ENCODE measurements at places on chromosomes 7 and 10.

DNA sequence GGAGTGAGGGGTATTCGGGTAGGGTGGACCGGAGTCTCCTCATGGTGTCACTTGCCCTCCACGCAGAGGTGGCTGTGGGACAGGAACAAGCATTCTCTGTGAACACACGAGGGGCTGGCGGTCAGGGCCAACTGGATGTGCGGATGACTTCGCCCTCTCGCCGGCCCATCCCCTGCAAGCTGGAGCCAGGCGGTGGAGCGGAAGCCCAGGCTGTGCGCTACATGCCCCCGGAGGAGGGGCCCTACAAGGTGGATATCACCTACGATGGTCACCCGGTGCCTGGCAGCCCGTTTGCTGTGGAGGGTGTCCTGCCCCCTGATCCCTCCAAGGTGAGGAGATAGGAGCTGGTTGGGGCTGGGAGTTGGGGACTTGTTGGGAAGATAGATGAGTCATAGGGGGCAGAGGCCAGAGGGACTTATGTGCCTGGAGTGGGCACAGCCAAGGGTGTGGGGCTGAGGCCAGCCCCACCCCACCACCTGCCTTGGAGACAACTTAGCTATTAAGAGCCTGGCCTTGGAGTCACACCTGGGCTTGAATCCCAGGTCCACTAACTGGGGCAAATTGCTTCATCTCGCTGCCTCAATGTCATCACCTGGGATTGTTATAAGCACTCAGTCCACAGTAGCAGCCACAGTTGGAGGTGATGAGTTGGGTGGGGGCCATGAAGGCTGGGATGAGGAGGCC, 13.9 kb downstream of the FLNC start:
- no peak for DNase-seq

- DNase-seq: no peak
These were observed 116.7 kb downstream of the TCF7L2 start for GRCh38 chr10:113066561-113067312.

DNA sequence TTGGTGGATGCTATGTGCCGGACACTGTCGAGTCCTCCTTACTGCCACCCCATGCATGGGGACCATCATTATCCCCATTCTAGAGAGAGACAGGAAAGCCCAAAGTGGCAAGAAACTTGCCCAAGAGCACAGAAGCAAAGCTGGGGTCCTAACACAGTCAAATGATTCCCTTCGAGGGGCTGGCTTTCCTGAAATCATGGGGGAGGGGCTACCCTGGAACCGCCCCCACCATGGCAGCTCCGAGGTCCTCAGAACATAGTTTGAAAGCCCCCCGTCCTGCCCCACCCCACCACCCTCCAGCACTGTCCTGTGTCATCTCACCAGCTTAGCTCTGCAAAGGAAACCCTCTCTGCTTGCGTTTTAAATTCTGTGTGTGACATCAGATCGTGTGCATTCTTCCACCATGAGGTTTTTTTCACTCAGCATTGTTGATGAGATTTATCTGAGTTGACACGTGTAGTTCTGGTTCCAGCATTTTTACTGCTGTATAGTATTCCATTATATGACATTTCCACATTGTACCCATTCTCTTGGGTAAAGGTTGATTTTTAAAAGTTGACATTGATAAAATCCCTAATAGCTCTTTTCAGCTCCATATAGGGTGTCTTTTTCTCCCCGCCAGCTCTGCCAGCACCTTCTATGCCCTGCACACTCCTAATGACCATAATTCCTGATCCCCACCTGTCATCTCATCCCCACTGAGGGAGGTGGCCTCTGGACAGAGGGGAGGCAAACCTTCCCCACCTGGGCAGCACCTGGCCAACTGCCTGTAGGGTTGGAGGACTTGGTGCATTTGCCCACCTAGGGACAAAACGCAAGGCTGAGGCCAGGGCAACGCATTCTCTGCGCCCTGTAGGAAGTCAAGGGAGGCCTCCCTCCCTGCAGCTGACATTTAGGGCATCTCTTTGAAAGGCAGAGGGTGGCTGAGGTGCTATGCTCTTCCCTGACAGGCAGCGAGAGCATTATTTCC, 100.2 kb upstream of the GPR26 start:
- no peak for DNase-seq

DNA sequence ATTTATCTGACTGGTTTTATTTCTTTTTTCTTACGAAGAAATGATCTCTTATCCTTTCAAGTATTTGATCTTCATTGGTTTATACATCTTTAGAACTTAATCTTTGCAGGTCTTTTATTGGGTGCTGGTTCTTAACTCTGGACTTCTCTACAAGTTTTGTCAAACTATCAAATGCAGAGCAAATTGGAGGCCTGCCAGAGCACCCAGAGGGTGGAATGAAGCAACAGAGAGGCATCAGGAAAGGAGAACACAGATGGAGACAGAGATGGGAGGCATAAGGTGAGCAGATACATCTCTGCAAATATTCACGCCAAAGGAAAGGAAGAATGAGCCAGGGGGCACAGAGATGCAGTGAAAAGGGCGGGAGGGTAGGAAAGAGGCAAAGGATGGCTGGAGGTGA, 130.3 kb downstream of the PKD1L1 start:
- DNase-seq: no peak

DNA sequence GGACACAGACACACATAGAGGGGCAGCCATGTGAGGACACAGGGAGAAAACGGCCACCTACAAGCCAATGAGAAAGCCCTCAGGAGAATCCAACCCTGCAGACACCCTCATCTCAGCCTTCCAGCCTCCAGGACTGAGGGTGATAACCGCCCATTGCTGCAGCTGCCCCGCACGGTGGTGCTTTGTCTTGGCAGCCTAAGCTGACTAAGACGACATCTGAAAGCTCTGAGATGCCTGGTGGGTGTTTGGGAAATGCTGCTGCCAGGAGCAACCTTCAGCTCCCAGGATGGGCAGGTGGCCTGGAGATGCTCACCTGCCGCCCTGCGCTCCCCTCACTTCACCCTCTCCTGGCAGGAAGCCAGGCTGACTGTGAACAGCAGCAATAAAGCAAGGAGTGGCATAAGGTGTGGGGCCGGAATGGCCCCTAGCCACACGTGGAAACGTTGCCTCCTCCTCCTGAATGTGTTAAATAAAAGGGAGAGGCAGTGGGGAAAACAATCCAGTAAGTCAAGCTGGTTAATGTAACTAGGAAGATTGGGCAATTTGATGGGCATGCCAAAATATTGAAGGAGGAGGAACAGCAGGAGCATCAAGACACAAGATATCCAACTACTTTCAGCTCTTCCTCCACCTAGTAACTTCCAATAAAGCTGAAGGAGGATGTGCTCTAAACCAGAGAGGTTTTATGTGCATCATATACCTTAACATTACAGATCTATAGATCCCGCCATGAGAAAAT, 121.5 kb downstream of the TNS3 start:
- DNase-seq: no peak
